Large intestine (tissue), 12 donors: ENCODE measurements at places on chromosomes 3 and 15. TPM values are rescaled to one million over a fixed set of nuclear protein-coding genes. Genes with fewer than 3 reads are reported as not detected.

DNA sequence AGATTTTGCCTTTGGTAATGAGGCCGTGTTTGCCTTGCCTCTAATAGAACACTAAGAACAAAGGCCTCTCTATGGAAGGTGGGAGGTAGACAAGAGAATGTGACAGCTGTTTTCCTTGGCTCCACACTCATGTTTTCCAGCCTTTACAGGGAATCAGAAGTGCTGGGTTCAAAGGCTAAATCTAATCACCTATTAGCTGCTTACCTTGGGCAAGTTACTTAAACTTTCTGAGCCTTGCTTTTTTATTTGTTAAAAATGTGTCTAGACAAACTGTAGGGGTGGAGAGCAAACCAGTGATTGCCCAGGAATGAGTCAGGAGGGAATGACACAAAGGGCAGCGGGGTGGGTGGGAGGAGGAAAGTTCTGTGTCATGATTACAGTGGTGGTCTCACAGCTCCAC, 179.0 kb downstream of the P3H2 start:
- H3K4me3 ChIP-seq, result no peak overlapping the region
- H3K27me3 ChIP-seq, result no peaks in the 10 kb centered on the region
- H3K4me1 ChIP-seq, result peaks cover 12% of the 10 kb centered on the region
- peak overlapping the region; percentile 36 for H3K27ac ChIP-seq
- no peaks in the 10 kb centered on the region for H3K36me3 ChIP-seq

GOLGA8M gene
- 1.3 TPM for polyA plus RNA-seq

DNA sequence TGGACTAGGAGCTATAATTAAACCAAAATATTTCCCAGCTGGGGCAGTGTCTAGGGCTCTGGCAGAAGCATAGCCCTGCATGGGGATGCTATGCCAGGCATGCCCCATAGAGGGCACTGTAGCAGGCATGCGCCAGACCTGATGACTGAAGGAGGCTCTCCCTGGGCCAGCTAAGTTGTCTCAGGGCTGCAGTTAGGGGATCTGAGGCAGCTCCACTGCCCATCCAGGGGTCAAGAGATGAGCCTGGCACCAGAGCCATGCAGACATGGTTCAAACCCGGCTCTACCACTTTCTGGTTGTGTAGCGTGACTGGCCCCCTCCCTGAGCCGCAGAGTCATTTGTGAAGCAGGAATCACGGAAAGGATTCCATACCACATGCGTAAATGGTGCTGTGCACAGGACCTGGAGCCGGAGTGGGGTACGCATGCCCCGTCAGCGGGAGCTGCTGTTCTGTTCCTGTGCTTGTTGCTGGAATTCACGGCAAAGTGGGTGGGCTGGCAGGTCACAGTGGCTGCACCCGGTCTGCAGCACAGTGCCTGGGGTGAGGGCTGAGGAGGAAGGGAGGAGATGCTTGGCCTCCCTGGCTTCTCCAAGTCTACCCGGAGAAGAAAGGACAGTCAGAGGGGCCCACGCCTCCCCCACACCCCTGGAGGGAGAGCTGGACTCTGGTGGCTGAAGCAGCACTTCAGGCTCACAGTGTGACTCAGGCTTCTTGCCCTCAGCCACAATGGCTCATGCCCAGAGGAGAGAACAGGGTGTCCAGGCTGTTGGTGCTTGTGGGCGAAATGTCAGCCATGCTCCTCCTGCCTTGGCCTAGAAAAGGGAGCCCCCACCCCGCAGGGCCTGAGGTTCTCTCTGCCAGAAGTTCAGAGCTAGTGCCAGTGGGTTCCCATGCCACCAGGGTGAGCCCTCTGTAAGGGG, 43.1 kb downstream of the DNASE1L3 start:
- H3K27me3 ChIP-seq, result no peaks in the 10 kb centered on the region
- peaks cover 22% of the 10 kb centered on the region for H3K4me1 ChIP-seq
- no peak for DNase-seq
- H3K36me3 ChIP-seq, result peaks cover 84% of the 10 kb centered on the region
- peak overlapping the region; percentile 9 for H3K27ac ChIP-seq

DNA sequence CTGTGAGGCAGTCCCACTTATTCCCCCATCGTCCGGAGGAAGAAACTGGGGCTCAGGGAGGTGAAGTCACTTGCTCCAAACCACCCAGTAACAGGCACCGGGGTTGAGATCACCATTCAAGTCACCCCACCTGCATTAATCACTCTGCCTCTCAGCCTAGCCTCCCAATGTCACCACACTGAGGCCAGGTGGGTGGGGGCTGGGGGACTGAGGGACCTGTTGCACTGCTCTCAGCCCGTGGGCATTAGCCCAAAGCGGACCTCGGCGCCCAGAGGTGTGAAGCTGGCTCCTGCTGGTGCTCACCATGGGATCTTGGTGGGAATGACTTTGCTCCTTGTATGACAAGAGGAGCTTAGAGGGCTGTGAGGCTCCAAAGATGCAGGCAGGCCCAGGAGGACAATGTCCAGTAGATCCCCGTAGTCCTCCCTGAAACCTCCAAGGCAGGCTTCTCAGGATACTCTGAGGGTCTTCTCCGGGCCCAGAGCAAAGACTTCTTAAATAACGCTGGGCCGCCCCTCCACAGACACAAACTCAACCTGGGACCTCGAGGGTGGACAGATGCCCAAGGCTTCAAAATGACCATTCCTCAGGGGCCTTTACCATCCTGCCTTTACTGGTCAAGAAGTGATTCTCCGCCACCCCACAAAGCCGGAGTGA, 1.7 kb downstream of the NT5DC2 start:
- no peaks in the 10 kb centered on the region for H3K27me3 ChIP-seq
- peaks cover 20% of the 10 kb centered on the region for H3K4me1 ChIP-seq
- DNase-seq, result no peak

DNA sequence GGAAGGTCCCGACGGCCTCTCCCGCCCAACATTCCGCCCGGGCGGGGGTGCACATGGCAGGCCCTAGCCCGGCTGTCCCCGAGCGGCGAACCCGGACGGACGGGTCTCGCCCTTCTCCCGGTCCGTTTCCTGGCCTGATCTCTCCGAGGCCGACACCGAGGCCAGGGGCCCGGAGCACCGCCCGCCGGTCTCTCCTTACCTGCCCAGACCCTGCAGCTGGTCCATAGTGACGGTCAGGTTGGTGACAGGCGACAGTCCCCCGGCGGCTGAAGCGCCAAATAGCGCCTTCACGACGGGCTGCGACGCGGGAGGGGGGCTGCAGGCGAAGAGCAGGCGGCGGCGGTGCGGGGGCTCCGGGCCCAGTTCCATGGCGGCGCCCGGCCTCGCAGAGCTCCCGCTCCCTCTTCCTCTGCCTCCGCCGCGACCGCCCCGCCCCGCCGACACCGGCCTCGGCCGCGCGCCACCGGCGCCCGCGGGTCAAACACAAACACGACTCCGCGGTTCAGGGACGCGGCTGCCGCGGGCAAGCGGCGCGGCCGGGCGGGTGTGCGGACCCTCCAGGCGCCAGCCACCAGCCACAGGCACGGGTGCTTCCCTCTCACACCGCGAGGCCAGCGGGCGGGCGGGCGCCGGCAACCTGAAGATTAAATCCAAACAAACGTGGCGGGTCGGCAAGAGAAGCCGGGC, 495 bp downstream of the CDC25A start:
- peaks cover 6% of the 10 kb centered on the region for H3K36me3 ChIP-seq
- peaks cover 16% of the 10 kb centered on the region for H3K4me1 ChIP-seq
- peak overlapping the region; percentile 79 for H3K4me3 ChIP-seq
- DNase-seq, result peak; percentile 31
- no peaks in the 10 kb centered on the region for H3K27me3 ChIP-seq

DNA sequence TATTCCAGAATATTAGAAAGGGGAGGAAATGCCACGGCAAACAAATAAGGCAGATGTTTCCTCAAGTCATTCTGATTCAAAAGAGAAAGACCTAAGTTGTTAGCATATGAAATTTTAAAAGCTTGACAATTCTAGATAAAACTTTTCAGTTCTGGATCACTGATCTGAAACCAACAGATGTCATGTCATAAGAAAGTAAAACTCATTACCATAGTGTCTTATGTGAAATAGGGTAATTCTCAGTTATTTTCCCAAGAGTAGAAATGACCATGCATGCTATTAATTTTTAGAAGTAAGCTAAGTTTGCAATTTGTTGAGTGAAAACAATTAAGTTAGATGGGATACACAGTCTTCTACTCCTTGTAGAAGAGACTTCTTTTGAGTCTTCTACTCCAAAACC, 630.3 kb downstream of the NAALADL2 start:
- H3K36me3 ChIP-seq, result no peaks in the 10 kb centered on the region
- no peaks in the 10 kb centered on the region for H3K4me1 ChIP-seq
- no peak overlapping the region for H3K4me3 ChIP-seq

GRCh38 chr3:181250714-181251113, 261.2 kb upstream of the DNAJC19 start:
- DNase-seq, result no peak
- H3K36me3 ChIP-seq, result no peaks in the 10 kb centered on the region
- H3K4me3 ChIP-seq, result no peak overlapping the region
- no peaks in the 10 kb centered on the region for H3K4me1 ChIP-seq
- H3K27me3 ChIP-seq, result no peaks in the 10 kb centered on the region

GRCh38 chr3:177811112-177811511, 613.8 kb upstream of the TBL1XR1 start:
- H3K4me1 ChIP-seq, result no peaks in the 10 kb centered on the region
- no peak overlapping the region for H3K4me3 ChIP-seq
- no peak overlapping the region for H3K27ac ChIP-seq
- H3K36me3 ChIP-seq, result no peaks in the 10 kb centered on the region

DNA sequence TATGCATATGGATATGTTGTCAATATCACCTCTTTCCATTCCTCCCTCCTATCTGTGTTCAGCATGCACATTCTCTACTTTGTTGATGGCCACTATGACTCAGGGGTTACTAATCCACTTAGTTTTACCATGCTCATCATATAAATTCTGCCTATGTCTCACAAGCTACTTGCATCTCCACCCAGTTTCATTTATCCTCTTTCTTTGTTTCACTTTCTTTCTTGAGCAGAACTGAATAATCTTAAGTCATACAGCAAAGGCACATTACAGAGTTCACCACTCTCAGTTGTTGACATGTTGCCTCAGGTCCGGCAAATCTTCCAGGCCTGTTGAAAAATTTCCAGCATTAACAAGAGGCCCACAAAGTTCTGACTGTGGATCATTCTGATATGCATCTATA, 71.5 kb downstream of the SSR3 start:
- H3K4me3 ChIP-seq, result no peak overlapping the region
- no peaks in the 10 kb centered on the region for H3K27me3 ChIP-seq
- H3K4me1 ChIP-seq, result peaks cover 3% of the 10 kb centered on the region
- peak overlapping the region; percentile 55 for H3K27ac ChIP-seq

GOLGA8T gene
- 0.75 TPM for polyA plus RNA-seq

GRCh38 chr3:60707452-60708020, 543.7 kb downstream of the FHIT start:
- no peak overlapping the region for H3K27ac ChIP-seq
- no peaks in the 10 kb centered on the region for H3K4me1 ChIP-seq
- H3K27me3 ChIP-seq, result no peaks in the 10 kb centered on the region
- H3K4me3 ChIP-seq, result no peak overlapping the region
- DNase-seq, result no peak
- no peaks in the 10 kb centered on the region for H3K36me3 ChIP-seq

- H3K27me3 ChIP-seq, result no peaks in the 10 kb centered on the region
- peak; percentile 36 for DNase-seq
- H3K27ac ChIP-seq, result no peak overlapping the region
- peaks cover 6% of the 10 kb centered on the region for H3K4me1 ChIP-seq
- H3K36me3 ChIP-seq, result peaks cover 16% of the 10 kb centered on the region
Measured at GRCh38 chr3:37504583-37505357, 330.4 kb upstream of the LRRFIP2 start.

ANP32A gene
- polyA plus RNA-seq, result 201 TPM

IGDCC3 gene
- polyA plus RNA-seq, result 1.6 TPM

- no peak overlapping the region for H3K4me3 ChIP-seq
- H3K27me3 ChIP-seq, result no peaks in the 10 kb centered on the region
- H3K4me1 ChIP-seq, result peaks cover 14% of the 10 kb centered on the region
- DNase-seq, result no peak
- H3K36me3 ChIP-seq, result no peaks in the 10 kb centered on the region
- no peak overlapping the region for H3K27ac ChIP-seq
Measured at GRCh38 chr3:111763001-111763471, 96.0 kb upstream of the PHLDB2 start.

GHSR gene
- polyA plus RNA-seq, result not detected

DNA sequence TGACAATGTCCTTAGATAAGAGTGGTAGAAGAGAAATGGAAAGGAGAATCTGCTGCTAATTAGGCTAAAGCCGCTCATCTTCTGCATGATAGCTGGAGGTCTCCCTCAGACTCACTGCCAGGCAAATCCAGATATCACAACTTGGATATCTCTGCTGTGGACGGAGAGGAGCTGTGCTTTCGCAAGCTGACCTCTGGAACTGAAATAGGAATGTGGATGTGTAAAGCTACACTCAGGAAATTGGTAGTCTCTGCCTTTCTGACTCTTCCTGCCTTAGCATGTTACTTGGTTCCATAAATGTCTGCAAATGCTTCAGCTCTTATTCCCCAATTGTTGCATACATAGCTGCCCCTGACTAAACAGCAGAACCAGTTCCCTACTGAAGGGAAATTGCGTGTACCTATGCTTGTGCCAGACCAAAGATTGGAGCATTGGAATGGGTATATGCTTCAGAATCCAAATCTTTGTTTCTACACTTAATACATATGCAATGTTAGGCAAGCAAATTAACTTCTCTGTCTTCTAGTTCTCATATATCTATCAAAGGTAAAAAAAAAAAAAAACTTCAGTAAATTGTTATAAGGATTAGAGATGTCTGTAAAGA, 74.7 kb upstream of the ROBO2 start:
- no peaks in the 10 kb centered on the region for H3K27me3 ChIP-seq
- H3K36me3 ChIP-seq, result no peaks in the 10 kb centered on the region
- peaks cover 3% of the 10 kb centered on the region for H3K4me1 ChIP-seq
- H3K27ac ChIP-seq, result peak overlapping the region; percentile 6
- H3K4me3 ChIP-seq, result no peak overlapping the region
